Hepatocyte (in vitro differentiated cells): ENCODE measurements at places on chromosomes 7 and 10. TPM values are rescaled to one million over a fixed set of nuclear protein-coding genes. Genes with fewer than 3 reads are reported as not detected.

DNA sequence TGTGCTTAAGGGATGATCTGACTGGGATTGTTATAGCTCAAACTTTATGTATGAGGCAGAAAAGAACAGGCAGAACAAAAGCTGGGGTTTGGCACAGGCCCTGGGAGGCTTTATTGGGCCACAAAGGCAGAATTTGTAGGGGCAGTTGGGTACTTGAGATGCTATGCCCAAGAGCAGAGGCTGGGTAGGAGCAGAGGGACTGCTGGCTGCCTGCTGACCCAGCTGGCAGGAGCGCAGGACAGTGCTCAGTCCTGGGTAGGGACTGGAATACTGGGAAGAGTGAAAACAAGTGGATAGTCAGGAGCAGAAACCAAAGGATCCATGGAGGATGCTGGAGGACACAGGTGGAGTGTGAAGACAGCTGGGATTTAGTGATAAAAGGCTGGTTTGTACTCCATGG is 75.7 kb downstream of the CCDC3 start:
- peaks cover 4% of the 10 kb centered on the region for H3K27me3 ChIP-seq
- no peak for DNase-seq
- H3K4me1 ChIP-seq: no peaks in the 10 kb centered on the region
- no peak overlapping the region for H3K4me3 ChIP-seq
- no peaks in the 10 kb centered on the region for H3K36me3 ChIP-seq

- no peaks in the 10 kb centered on the region for H3K27me3 ChIP-seq
- no peaks in the 10 kb centered on the region for H3K36me3 ChIP-seq
- no peak for DNase-seq
- H3K4me3 ChIP-seq: no peak overlapping the region
- no peak overlapping the region for H3K27ac ChIP-seq
- H3K4me1 ChIP-seq: peaks cover 2% of the 10 kb centered on the region
Observed at GRCh38 chr10:99952799-99953198, 56.9 kb downstream of the DNMBP start.

DNA sequence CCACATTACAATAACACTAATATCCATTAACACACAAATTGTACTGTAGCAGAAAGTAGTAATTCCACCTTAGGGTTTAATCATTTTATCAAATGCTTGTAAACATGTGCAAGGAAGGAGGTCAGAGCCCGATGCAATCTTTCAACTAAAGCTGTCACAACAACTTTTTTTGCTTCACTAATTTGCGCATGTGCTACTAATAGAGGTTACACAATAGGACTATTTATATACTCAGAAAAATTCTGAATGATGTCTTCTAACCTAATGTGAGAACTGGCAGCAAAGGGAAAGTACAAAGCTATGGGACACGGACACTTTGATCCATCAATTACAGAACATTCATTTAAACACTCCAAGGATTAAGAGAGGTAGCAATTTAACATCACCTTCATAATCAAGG is 244.4 kb downstream of the CHCHD3 start:
- H3K27ac ChIP-seq: no peak overlapping the region
- no peak for DNase-seq
- no peaks in the 10 kb centered on the region for H3K4me1 ChIP-seq
- no peaks in the 10 kb centered on the region for H3K36me3 ChIP-seq
- H3K4me3 ChIP-seq: no peak overlapping the region

DNA sequence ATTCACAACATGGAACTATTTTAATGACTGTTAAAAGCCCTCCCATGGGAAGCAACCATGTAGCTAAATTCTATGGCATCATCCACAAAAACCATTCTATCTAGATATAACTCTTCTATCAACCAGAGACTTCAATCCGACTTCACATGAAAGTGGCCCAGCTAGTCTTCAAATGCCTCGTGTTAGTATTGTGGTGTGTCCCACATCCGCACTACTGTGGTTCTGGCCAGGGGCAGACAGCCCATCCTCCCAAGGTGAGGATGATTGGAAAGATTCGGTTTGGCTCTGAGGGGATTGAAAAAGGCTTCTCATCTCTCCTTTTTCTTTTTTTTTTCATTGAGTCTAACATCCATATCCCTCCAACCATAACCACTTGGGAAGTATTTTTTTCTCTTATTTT is 253.0 kb upstream of the KLF6 start:
- no peak overlapping the region for H3K27ac ChIP-seq
- no peaks in the 10 kb centered on the region for H3K36me3 ChIP-seq
- peaks cover 4% of the 10 kb centered on the region for H3K4me1 ChIP-seq
- H3K4me3 ChIP-seq: no peak overlapping the region
- no peak for DNase-seq

GRCh38 chr7:96135241-96135640 is 186.7 kb downstream of the SLC25A13 start:
- DNase-seq: no peak
- no peaks in the 10 kb centered on the region for H3K36me3 ChIP-seq
- H3K27me3 ChIP-seq: no peaks in the 10 kb centered on the region
- no peak overlapping the region for H3K27ac ChIP-seq

GRCh38 chr10:52965509-52965908 is 192.9 kb upstream of the MBL2 start:
- no peaks in the 10 kb centered on the region for H3K36me3 ChIP-seq
- no peak for DNase-seq
- no peak overlapping the region for H3K27ac ChIP-seq
- peaks cover 14% of the 10 kb centered on the region for H3K4me1 ChIP-seq

DNA sequence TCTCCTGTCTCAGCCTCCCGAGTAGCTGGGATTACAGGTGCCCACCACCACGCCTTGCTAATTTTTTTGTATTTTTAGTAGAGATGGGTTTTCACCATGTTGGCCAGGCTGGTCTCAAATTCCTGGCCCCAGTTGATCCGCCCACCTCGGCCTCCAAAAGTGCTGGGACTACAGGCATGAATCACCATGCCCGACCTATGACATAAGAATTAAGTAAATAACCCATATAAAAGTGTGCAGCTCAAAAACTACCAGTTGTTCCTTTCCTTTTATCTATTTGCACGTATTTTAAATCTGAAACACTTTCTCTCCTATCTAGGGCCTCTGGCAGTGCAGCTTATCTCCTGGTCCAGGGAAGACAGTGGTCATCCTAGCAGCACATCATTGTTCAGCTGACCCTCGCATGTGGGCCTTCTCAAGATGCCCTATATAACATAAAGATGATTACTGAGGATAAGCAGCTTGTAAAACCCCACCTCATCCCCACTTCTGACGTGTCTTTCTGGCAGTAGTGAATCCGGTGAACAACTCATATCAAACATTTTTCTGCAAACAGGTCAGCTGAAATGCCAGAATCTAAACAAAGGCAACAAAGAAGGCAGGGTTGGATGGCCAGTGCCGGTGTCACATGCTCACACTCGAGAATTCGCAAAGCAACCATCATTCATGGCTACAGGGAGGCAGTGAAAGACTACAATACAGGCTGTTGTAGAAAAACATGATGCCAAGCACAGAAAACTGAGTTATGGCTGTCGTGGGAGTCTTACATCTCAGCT is 36.0 kb upstream of the KCNIP2 start:
- no peak overlapping the region for H3K4me3 ChIP-seq
- no peak for DNase-seq
- H3K27ac ChIP-seq: no peak overlapping the region
- no peaks in the 10 kb centered on the region for H3K4me1 ChIP-seq
- H3K36me3 ChIP-seq: no peaks in the 10 kb centered on the region
- no peaks in the 10 kb centered on the region for H3K27me3 ChIP-seq

Gene CNNM1
- total RNA-seq: 3.8 and 4.8 TPM in 2 replicates
